ENCODE measurements at places on chromosomes 6 and 20.

GRCh38 chr6:24464253-24465038 is 24.9 kb downstream of the GPLD1 start:
- no peak for DNase-seq

DNA sequence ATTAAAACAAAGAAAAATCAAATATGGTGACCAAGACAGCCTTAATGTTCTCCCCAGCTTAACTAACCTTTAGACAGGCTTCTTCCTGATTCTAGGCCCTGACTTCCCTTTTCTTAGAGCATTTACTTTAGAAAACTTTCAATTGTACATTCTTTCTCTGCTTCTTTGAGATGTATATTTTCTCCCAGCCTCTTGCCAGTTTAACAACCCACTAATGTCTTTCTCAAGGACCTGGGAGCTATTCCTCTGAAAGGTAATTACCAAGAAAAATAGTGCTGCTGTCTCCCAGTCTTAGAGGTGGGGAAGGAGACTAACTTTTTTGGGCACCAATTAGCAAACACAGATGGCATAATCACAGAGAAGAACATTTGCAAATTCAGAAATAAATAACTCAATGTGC is 62.8 kb upstream of the KCNQ5 start:
- no peak for DNase-seq

DNA sequence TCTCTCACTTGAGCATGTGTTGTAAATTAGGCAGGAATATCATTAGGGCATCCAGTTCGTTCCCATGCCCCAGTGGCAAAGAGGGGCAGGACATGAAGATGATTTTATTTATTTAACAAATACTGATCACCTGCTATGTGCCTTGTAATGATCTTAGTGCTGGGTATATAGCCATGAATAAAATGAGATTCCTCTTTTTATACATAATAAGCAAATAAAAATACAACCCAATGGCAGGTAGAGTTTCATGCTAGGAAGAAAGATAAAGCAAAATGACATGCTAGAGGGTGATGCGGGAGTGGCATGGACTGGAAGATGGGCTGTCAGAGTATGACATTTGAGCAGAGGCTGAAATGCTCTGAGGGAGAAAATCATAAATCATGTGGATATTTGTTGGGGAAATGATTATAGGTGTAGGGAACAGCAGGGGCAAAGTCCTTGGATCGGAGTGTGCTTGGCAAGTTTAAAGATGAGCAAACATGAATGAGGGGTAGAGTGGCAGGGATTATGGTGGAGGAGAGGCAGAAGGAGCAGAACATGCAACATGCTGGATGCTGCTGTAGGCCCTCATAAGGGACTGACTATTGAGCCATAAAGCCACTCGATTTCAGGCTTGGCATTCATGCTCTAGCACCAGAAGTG is 342.1 kb downstream of the PLCB1 start:
- DNase-seq, result no peak

DNA sequence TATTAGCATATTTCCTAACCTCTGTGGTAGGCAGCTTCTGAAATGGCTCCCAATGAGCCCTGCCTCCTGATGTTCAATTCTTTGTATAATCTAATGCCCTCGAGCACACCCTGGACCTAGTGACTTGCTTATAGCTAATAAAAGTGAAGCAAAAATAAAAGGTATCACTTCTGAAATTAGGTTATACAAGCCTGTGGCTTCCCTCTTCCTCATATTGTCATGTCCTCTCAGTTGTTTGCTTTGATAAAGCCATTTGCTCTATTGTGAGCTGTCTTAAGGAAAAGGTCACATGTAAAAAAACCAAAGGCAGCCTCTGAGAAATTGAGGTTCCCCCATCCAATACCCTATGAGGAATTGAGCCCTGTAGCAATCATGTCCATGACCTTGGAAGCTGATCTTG is 442.1 kb upstream of the ADGRB3 start:
- no peak for DNase-seq

GRCh38 chr20:33662172-33662571 is at the start of gene C20orf144:
TSS of gene C20orf144 (plus strand) at chr20:33662327. CDS start at chr20:33662346, 19 bp downstream.
- no peak for DNase-seq
